ENCODE measurements at places on chromosomes 7 and 10. TPM values are rescaled to one million over a fixed set of nuclear protein-coding genes. Genes with fewer than 3 reads are reported as not detected.
A peak's percentile ranks its signal among the peaks of the same experiment; 100 is the strongest.

DNA sequence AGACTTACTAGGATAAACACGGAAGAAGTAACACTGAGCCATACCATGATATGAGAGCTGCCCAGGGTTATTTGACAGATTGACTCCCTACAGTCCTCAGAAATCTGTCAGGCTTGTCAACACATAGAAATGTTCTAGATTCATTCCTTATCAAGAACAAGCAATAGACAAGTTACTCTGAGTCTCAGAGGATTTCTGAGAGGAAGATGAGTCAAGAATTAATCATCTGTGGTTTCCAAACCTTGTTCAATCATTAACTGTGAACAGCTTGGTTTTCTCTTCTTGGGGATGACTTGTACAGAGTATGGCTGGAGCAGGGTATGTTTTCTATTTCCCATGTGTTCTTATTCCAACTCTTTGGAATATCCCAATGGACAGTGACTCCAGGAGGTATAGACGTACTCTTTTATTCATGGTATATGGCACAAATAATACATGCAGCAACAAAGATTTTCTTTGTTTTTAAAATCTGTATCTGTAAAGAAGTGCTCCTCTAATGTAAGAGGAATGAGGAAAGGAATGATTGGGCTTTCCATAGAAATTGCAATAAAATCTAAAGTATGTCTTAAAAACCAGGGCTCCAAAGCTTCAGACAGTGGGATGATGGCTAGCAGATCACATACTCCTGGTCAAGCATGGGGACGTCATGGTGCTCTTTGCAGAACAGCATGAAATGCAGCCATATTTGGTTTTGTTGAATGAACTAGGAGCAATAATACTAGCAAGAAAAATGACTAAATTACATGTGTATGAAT, 11.9 kb upstream of the SFR1 start:
- peaks cover 13% of the 10 kb centered on the region for H3K4me1 ChIP-seq
- H3K4me3 ChIP-seq: no peak overlapping the region
- H3K27ac ChIP-seq: no peak overlapping the region
- H3K27me3 ChIP-seq: peaks cover 7% of the 10 kb centered on the region
- no peak for DNase-seq
- no peaks in the 10 kb centered on the region for H3K36me3 ChIP-seq

GRCh38 chr10:52229291-52229931, 84.7 kb upstream of the DKK1 start:
- no peaks in the 10 kb centered on the region for H3K36me3 ChIP-seq
- H3K27ac ChIP-seq: no peak overlapping the region
- H3K4me1 ChIP-seq: peaks cover 6% of the 10 kb centered on the region
- H3K4me3 ChIP-seq: no peak overlapping the region

TDRD1 gene
- 0.21 TPM for total RNA-seq

GRM3 gene
- not detected for total RNA-seq

GIMAP2 gene
- 40.1 TPM for total RNA-seq

GRCh38 chr10:104563548-104563947, 77.5 kb upstream of the SORCS3 start:
- no peaks in the 10 kb centered on the region for H3K36me3 ChIP-seq
- H3K27ac ChIP-seq: no peak overlapping the region
- H3K4me3 ChIP-seq: no peak overlapping the region
- no peak for DNase-seq
- H3K27me3 ChIP-seq: peaks cover 20% of the 10 kb centered on the region
- no peaks in the 10 kb centered on the region for H3K4me1 ChIP-seq

GRCh38 chr10:3408603-3409365, 236.2 kb upstream of the PITRM1 start:
- no peaks in the 10 kb centered on the region for H3K4me1 ChIP-seq
- no peak overlapping the region for H3K4me3 ChIP-seq
- no peak overlapping the region for H3K27ac ChIP-seq

GRCh38 chr10:95233377-95234034, 39.5 kb downstream of the ACSM6 start:
- H3K27ac ChIP-seq: no peak overlapping the region
- no peak overlapping the region for H3K4me3 ChIP-seq
- H3K36me3 ChIP-seq: peaks cover 4% of the 10 kb centered on the region
- H3K4me1 ChIP-seq: peaks cover 38% of the 10 kb centered on the region
- peaks cover 29% of the 10 kb centered on the region for H3K27me3 ChIP-seq
- DNase-seq: no peak

PLEKHA1 gene
- 11.7 TPM for total RNA-seq

- peaks cover 2% of the 10 kb centered on the region for H3K27me3 ChIP-seq
- DNase-seq: no peak
- H3K4me1 ChIP-seq: no peaks in the 10 kb centered on the region
- H3K36me3 ChIP-seq: no peaks in the 10 kb centered on the region
Observed at GRCh38 chr10:61464461-61465170, 11.4 kb upstream of the TMEM26 start.

DNA sequence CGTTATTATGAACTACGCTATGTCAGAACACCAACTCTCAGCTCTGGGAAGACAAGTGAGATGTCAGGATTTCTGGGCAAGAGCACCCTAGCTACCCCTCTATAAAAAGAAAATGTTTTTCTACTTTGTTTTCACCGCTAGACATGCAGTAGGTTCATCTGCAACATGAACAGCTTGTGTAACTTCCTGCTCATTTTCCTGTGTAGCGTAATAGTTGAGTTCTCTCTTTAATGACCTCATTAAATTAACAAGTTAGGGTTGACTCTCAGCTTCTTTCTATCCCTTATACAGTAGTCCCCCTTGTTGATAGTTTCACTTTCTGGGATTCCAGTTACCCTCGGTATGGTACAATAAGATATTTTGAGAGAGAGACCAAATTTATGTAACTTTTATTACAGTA, 329.4 kb upstream of the ZNF32 start:
- peaks cover 6% of the 10 kb centered on the region for H3K4me1 ChIP-seq
- no peak for DNase-seq
- no peak overlapping the region for H3K4me3 ChIP-seq
- no peak overlapping the region for H3K27ac ChIP-seq

- H3K27ac ChIP-seq: no peak overlapping the region
- H3K4me3 ChIP-seq: no peak overlapping the region
Observed at GRCh38 chr7:98985406-98985805, 107.1 kb downstream of the TRRAP start.

DNA sequence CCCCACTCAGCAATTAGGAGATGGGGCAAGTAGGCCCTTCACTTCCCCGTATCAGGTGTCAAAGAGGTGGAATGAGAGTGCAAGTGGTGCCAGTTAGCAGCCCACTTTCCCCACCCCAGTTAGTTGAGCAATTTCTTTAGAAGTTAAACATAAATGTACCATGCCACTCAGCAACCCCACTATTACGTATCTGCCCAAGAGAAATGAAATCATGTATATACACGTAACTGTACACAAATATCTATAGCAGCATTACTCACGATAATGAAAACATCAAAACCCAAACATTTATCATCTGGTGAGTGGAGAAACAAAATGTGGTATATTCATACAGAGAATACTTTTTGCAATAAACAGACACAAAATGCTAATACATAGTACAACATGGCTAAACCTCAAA, 50.4 kb downstream of the IMMP2L start:
- no peak overlapping the region for H3K4me3 ChIP-seq
- no peak for DNase-seq
- H3K36me3 ChIP-seq: peaks cover 26% of the 10 kb centered on the region
- peaks cover 19% of the 10 kb centered on the region for H3K4me1 ChIP-seq
- H3K27me3 ChIP-seq: no peaks in the 10 kb centered on the region

GRCh38 chr10:4448030-4448429, 378.0 kb upstream of the AKR1E2 start:
- H3K36me3 ChIP-seq: peaks cover 4% of the 10 kb centered on the region
- no peak overlapping the region for H3K4me3 ChIP-seq
- peaks cover 6% of the 10 kb centered on the region for H3K27me3 ChIP-seq
- peaks cover 9% of the 10 kb centered on the region for H3K4me1 ChIP-seq
- H3K27ac ChIP-seq: no peak overlapping the region

AS3MT gene
- 1.5 TPM for total RNA-seq

DNA sequence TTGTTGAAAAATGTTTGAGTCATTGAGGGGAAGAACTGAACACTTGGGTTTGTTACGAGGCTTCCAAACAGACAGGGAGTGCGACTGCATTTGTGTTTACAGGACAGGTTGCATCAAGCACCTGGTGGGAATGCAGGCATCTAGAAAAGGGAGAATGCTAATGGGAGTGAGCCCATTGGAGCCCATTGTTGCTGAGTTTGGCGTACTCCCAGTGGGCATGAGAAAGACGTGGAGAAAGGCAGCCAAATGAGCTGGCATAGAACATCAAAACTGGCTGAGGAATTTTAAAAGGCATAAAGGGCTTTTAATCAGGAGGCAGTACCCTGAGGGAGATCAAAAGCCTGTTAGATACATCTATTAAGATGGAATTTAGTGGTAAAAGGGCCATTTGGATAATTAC, 171.6 kb upstream of the NPSR1 start:
- DNase-seq: no peak
- no peak overlapping the region for H3K27ac ChIP-seq
- no peaks in the 10 kb centered on the region for H3K27me3 ChIP-seq
- H3K4me1 ChIP-seq: no peaks in the 10 kb centered on the region
- H3K4me3 ChIP-seq: no peak overlapping the region

DNA sequence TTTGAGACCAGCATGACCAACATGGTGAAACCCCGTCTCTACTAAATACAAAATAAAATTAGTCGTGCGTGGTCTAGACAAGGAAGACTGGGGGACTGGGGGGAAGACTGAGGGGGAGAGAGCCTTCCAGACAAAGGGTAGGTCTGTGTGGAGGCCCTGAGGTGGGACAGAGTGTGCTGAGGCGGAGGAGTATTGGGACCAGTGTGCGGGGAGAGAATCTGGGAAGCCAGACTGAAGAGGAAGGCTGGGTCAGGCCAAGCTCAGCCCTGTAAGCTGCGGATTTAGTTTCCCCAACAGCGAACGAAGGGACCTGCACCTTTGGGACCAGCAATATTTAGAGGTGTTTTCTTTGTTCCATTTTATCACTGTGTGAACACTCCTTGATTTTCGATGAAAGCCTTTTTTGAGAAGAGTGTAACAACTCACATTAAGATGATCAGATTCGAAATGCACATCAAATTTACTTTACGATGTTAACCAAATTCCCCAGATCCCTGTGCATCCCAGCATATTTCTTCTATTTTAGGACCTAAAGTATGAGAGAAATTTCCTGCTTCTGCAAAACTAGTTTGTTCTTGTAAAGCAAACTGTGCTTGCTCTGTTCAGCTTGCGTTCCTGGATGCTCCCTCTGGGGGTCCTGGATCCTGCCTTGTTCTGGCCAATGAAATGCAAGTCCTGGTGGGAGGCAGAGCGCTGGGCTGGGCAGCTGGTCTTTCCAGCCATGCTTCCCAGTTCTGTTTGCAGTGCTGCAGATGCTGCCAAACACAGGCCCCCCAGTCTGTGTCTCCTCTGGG, 39.4 kb downstream of the PLAU start:
- no peak overlapping the region for H3K27ac ChIP-seq
- no peaks in the 10 kb centered on the region for H3K36me3 ChIP-seq
- no peak overlapping the region for H3K4me3 ChIP-seq
- H3K4me1 ChIP-seq: peaks cover 13% of the 10 kb centered on the region
- no peaks in the 10 kb centered on the region for H3K27me3 ChIP-seq

HDAC9 gene
- 0.94 TPM for total RNA-seq

TAS2R41 gene
- not detected for total RNA-seq

DNA sequence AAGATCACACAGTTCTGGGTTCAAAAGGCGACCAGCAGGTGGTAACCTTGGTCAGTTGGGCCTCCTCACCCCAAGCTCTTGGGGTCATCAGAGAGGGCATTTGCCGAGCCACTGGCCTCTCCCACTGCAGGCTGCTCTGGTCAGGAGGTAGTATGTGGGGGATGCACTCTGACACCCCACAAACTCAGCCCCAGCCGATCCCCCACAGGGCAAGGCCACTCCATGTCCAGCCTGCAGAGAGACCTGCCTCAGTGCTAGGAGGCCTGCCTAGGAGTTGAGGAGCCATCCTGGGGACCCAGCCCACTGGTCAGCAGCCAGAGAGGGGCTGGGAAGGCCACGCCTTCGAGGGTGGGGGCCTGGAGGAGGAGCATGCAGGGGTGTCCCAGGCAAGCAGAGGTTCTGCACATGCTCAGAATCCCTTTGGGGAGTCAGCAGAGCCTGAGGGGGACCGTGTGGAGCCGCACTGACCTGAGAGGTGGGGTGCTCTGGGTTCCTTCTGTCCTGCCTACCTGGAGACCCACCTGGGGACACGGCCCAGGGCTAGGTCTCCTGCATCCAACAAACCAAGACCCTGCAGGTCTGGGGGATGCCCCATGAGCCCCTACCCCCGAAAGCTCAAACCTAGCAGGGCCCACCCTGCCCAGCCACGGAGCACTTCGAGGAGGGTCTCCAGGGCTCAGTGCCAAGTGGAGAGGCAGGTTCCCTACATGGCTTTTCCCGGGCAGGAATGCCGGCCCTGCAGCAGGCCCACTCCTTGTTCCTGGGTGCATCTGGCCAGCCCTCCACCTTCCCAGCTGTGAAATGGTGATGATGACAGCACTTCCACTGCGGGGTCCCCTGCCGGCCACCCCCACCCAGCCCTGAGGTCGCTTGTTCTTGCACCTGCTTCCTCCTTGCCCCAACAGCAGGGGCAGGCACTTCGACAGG, 58.5 kb downstream of the RASGEF1A start:
- H3K27ac ChIP-seq: no peak overlapping the region
- no peak overlapping the region for H3K4me3 ChIP-seq
- no peaks in the 10 kb centered on the region for H3K4me1 ChIP-seq
- H3K36me3 ChIP-seq: no peaks in the 10 kb centered on the region
- peak; percentile 4 for DNase-seq

DNA sequence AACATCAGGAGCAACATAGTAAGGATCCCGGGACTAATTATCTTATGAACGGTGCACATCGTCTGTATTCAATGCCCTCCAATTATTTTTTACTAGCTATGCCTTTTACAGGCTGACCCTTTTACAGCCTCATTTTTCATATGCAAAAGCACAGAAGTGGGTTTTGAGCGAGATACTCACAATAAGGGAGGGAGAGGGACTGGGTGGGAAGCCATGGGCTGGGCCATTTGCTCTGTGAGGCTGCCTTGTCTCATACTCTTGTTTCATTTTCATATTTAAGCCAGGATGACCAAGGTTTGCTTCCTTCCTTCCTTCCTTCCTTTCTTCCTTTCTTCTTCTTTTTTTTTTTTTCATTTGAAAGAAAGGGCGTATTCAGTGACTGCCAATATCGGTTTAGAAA, 259.3 kb downstream of the TRIL start:
- H3K27me3 ChIP-seq: no peaks in the 10 kb centered on the region
- H3K27ac ChIP-seq: no peak overlapping the region
- no peaks in the 10 kb centered on the region for H3K36me3 ChIP-seq

GRCh38 chr10:109880886-109881768, 42.2 kb downstream of the XPNPEP1 start:
- H3K27ac ChIP-seq: no peak overlapping the region
- no peaks in the 10 kb centered on the region for H3K4me1 ChIP-seq
- no peak for DNase-seq
- peaks cover 49% of the 10 kb centered on the region for H3K36me3 ChIP-seq
- no peak overlapping the region for H3K4me3 ChIP-seq
- H3K27me3 ChIP-seq: no peaks in the 10 kb centered on the region

- DNase-seq: no peak
- H3K27ac ChIP-seq: no peak overlapping the region
- no peaks in the 10 kb centered on the region for H3K36me3 ChIP-seq
Observed at GRCh38 chr10:107081644-107082043, 82.9 kb downstream of the SORCS1 start.

Measured in activated CD4-positive, alpha-beta T cell treated with anti-CD3 and anti-CD28 coated beads for 36 hours (primary cell).